ENCODE measurements at places on chromosomes 2 and 18.

DNA sequence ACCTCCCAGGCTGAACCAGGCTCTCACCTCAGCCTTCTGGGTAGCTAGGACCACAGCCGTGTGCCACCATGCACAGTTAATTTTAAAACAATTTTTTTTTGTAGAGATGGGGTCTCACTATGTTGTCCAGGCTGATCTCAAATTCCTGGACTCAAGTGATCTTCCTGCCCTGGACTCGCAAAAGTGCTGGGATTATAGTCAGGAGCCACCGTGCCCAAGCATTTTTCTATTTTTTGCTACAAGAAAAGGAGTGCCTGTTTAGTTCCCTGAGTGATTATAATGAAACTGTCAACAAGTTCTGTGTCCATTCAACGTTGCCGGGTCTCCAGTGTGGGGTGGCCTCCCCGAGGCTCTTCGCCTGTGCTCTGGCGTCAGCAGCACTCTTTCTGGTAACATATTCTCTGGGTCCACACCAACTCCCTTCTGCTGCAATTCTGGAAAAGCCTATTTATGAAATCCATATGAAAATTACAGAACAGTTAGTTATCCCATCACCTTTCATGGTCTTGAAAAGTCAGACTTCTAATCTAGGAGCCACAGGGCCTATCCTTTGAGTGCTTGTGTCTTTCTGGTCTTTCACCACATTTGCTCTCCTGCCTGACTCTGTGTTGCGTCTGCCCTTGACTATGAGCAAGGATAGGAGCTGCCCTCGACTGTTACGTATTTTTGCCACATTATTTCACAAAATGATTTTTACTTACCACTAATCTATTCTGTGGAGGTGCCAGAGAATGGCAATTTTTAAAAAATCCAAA, 172.7 kb downstream of the SOCS6 start:
- DNase-seq, result no peak

DNA sequence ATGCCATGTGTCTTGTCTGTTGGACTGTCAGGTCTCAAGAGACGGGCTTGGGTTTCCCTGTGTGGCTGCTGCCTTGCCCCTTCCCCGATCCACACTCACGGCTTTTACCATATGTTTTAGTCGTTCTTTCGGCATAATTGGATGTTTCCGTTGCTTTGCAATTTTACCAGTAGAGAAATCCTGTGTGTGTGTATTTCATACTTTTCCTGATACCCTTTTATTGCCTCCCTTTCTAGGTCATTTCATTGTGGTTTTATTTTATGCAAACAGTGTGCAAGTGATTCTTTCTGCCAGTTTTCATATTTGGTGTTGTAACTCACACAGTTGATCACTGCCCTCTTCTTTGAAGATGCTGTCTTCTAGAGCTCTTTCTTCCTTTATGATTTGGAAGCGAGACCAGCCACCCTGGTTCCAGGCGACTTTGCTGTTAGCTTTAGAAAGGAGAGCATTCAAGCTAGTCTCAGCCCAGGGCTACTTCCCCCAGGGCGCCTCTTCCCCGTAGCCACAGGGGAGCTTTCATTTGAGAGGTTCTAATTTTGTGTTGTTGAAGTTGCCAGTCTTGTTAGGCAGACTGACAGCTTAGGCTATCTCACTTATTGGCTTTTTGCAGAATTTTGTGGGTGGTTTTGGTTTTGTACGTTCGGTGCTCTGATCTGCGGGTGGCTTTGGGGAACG, 17.0 kb downstream of the SH3BP4 start:
- no peak for DNase-seq

GRCh38 chr18:48623468-48624235, 84.8 kb downstream of the CTIF start:
- no peak for DNase-seq

DNA sequence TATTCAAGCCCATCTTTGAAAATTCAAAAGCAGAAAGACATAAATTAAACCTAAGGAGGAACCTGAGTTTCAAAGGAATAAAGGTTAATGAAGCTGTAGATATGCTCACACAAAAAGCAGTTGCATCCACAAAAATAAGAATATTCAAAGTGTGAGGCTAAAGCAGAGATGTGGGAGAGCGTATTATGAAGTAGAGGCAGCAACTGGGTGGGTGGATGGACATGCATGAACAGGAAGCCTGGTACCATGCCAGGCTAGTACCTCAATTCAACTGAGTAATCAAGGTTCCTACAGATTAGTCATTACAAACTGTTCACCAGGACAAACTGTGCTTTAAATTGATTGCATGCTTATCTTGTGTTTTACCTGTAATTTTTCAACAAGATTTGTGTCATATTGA, 330.0 kb upstream of the PKDCC start:
- DNase-seq, result no peak

DNA sequence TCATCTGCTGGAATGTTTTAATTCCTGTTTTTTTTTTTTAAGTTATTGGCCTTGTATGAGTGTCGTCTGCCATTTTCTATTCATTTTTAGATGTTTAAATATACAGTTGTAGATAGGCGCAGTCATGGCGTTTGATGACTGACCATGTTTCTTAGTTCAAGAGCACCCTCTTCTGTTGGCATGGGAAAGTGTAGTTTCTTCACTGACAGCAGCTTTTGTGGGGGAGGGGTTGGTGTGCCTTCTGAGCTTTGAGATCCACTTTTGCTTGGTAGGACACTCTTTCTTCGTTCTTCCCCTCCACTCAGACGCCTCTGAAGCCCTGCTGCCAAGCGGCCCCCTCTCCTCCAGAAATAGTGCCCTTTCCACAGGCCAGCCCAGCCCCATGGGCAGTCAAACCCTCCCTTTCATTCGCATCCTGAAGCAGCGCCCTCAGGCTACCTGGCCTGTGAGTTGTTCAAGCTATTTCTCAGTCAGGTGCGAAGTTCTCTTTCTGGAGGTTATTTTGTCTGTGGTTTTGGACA, 492.0 kb downstream of the TNS1 start:
- peak; percentile 81 for DNase-seq

- DNase-seq, result no peak
These were observed 10.0 kb downstream of the SLC40A1 start for GRCh38 chr2:189570570-189571031.

- no peak for DNase-seq
These were observed 50.6 kb upstream of the RMDN2 start for GRCh38 chr2:37874470-37874869.

- DNase-seq, result no peak
These were observed 11.0 kb downstream of the TBR1 start for GRCh38 chr2:161426922-161427663.

- DNase-seq, result no peak
These were observed 2.9 kb downstream of the ANKRD12 start for GRCh38 chr18:9139400-9140039.

GRCh38 chr2:176471949-176472348, 202.7 kb downstream of the MTX2 start:
- DNase-seq, result no peak

- no peak for DNase-seq
These were observed 487.3 kb upstream of the SPRED2 start for GRCh38 chr2:65919550-65920188.

DNA sequence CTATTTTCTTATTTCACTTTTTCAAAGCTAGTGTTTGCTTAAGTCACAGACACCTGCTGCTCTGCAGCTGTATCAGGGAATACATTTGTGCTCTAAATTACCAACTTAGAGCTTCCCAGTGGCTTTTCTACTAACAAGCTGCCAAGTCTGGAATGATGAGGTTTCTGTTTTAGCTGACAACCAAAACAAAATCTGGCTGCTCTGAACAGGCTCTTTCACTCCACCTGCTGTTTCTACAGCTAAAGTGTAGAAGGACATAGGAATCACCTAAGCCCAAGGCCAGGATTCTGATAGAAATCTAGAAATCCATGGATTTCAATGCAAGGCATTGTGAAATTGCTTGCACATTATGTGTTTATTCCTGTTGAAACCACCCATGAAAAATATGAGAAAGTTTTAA, 201.2 kb downstream of the SUCLG1 start:
- no peak for DNase-seq

GRCh38 chr2:75792996-75793395, 82.3 kb upstream of the GCFC2 start:
- DNase-seq, result no peak

DNA sequence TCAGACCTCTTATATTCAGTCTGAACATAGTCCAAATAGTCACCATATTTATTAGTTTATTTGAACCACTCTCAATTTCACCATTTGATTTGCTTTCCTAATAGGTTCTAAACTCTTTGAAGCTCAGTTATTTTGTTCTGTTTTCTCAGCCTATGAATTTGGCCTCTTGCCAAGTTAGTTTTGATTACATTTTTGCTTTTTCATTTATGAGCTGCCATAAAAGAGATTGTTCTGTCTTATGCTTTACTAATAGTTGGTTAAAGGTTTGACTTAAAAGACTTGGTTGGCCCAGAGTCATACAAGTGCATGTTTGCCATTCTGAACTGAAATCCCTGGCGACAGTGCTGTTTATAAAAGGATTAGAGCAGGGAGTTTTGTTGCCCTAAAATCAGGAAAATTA, 85.9 kb upstream of the RANBP2 start:
- DNase-seq, result no peak

DNA sequence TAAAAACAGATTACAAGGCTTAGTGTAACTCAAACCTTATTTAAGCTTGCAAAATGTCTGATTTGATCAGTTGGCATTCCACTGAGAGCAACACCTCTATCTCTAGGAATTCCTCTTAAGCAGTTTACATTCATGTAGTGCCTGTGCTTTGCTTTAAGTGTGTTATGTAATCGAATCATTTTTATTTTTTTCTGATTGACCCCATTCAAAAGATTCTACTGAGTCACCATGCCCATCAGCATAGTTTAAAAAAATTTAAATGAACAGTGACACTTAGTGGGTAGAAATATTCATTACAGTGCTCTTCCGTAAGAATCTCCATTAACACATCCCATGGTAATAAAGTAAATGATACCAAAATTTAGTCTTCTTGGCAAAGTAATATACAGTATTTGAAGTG, 67.8 kb upstream of the SLC4A10 start:
- DNase-seq, result no peak

GRCh38 chr2:11811036-11811654, 64.7 kb downstream of the LPIN1 start:
- no peak for DNase-seq

GRCh38 chr18:44799382-44799906, 118.8 kb downstream of the SETBP1 start:
- no peak for DNase-seq

DNA sequence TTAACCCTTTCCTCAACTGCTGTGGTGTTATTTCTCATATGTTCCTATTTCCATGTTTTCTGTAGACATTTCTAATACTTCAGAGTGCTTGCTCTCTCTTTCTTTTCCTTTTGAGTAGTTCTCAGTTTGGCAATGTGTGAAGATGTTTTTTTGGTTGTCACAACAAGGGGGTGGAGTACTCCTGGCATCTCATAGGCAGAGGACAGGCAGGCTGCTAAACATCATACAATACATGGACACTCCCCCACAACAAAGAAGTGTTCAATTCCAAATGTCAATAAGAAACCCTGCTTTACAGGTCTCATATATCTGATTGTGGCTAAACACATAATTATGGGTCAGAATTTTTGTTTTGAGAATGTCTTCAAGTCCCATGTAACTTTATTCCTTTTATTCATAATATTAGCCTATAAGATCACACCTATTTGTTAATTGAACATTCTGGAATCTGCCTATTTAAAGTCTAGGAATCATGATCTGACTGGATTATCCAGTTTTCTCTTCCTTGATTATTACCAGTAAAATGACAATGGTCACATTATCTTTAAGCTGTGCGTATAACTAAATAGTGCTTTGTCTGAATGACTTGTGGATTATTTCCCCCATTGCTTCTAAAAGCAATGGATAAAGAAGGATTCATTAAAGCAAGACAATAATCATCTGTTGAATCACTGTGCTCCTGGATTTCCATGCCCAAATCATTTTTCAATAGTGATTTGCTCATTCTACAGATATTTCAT, 46.8 kb upstream of the ITPRID2 start:
- DNase-seq, result no peak

DNA sequence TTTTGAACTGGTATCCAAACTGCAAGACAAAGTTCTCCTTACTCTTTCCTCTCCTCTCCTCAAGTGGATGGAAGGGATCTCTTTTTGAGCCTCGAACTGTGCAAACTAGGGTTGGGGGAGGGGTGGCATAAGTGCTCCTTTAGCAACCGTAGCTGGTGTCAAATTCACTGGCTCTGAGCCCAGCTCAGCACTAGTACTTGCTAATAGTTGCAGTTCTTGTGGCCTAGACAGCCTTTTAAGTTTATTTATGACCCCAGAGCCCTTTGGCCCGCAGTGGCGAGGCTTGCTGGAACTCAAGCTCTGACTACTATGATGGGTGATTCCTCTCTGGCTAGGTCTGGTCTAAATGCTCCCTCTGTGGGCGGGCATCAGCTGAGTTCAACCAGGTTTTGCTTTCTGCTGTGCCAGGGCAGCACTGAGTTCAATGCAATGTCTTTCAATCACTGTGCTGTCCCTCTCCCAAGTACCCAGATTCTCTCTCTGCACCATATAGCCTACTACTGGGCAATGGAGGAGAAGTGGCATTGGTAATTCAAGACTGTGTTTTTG, 528.4 kb upstream of the SYT4 start:
- DNase-seq, result no peak

DNA sequence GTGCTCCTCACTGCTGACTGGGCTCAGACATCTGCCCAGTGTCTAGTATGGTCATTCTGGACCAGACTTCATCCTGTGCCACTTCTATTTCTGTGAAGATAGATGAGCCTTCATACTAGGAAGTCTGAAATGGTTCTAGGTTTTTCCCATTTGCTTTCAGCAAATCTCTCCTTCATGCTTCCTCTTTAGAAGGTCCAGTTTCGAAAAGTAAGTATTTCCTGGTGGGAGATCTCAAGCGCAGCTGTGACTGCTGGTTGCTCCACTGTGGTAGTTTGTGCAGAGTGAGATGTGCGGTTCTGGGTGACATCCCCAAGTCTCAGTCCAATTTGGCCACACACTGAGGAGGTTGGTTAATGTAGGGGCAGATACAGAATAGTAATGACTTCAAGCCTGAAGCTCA, 14.4 kb downstream of the IL36B start:
- DNase-seq, result no peak

DNA sequence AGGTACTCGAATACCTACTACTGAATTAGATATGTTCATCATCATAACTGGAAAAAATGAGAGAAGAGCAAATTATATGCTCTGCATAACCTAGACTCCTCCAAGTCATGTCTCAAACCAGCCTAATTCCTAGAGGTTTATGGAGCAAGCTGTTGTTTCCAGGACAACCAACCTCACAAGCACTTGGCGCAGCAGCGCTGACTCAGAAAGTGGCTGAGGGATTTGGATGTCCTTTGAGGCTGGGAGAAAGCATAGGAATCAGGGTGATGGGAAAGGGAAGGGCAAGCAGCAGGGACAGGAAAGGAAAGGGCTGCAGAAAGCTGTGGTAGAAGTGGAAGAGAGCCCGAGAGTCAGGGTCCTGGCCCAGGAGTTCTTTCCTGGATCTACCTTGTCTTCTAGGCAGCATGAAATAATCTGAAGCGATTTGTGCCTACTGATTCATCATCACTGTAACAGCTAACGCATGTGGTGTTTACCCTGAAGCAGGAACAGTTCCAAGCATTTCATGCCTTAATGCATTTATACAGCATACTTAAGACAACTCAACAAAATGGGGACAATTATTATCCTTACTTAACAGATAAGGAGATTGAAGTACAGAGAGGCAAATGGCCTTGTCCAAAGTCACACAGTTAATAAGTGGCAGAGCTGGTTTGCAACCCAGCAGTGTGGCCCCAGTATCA, 3.7 kb downstream of the PLEK start:
- no peak for DNase-seq
